CD4-positive, alpha-beta T cell treated with Interleukin-6 at 100 ng/mL for 8 hours (primary cell): ENCODE measurements at places on chromosomes 4 and X.

- DNase-seq = no peak
Measured at GRCh38 chrX:74924449-74925224, 615 bp downstream of the NEXMIF start.

GRCh38 chr4:115851918-115852766 lies 738.7 kb upstream of the NDST4 start:
- DNase-seq = no peak

GRCh38 chrX:1491851-1492349 lies 39.2 kb upstream of the ASMTL start:
- peak; percentile 54 for DNase-seq

- peak; percentile 69 for DNase-seq
Measured at GRCh38 chrX:19682712-19683331, 167.5 kb upstream of the MAP3K15 start.

DNA sequence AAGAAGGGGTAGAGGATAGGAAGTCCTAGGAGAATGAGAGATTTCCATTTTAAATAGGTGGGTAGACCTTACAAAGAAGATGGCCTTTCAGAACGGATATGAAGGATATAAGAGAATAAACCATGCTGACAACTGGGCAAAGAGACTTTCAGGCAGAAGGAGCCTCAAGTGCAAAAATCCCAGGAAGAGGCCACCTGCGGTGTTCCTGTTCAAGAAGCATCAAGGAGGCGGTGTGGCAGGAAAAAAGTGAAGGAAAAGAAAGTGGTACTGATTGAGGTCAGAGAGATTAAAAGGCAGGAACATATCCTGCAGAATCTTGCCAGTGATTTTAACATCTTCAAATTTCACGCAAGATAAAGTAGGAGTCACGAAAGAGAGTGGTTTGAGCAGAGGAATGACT lies 172.0 kb downstream of the FSTL5 start:
- no peak for DNase-seq

DNA sequence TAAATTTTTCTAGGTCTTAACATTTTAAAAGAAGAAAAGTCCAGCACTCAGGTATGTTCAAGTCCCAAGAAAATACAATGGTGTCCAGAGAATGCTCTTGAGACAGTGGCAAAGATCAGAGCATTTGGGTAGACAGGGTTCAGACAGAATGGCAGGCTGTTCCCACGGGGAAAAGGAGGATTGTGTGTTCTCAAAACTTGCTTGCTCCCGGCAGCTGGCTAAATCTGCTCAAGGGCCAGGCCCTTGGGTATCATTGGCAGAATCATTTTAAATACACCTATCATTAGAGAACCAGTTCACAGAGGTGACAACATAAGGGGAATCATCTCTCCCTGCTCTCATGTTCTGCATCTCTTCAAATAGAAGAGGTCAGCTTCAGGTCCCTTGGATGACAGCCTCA lies 456.3 kb downstream of the DTHD1 start:
- no peak for DNase-seq

DNA sequence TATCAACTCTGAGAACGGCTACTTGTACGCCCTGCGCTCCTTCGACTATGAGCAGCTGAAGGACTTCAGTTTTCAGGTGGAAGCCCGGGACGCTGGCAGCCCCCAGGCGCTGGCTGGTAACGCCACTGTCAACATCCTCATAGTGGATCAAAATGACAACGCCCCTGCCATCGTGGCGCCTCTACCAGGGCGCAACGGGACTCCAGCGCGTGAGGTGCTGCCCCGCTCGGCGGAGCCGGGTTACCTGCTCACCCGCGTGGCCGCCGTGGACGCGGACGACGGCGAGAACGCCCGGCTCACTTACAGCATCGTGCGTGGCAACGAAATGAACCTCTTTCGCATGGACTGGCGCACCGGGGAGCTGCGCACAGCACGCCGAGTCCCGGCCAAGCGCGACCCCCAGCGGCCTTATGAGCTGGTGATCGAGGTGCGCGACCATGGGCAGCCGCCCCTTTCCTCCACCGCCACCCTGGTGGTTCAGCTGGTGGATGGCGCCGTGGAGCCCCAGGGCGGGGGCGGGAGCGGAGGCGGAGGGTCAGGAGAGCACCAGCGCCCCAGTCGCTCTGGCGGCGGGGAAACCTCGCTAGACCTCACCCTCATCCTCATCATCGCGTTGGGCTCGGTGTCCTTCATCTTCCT lies 2.7 kb downstream of the PCDH10 start:
- DNase-seq = no peak

DNA sequence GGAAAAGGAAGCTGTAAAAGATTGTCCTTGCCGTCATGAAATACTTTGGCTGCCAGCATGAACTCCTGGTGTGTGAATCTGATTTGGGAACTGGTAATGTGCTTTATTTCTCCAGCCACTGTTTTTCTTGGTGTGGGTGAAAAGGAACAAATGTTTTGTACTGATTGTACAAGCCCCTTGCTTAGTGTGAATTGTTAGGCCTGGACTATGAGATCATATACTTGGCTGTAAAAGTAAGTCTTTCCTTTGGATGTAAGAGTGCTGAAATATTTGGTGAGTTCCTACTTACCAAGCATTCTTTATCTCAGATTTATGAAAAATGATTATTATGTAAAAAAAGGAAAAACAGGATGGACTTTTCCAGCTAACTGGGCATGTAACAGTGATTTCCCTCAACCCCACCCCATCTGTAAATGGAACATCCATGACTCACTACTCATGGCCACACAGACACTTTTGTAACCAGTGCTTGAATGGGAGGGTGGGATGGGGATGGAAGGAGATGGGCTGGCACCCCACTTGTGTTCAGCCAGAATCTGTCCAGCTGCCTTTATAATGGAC lies 6.3 kb downstream of the FNIP2 start:
- DNase-seq = no peak

GRCh38 chrX:133365871-133366611 lies 49.2 kb downstream of the GPC4 start:
- no peak for DNase-seq

DNA sequence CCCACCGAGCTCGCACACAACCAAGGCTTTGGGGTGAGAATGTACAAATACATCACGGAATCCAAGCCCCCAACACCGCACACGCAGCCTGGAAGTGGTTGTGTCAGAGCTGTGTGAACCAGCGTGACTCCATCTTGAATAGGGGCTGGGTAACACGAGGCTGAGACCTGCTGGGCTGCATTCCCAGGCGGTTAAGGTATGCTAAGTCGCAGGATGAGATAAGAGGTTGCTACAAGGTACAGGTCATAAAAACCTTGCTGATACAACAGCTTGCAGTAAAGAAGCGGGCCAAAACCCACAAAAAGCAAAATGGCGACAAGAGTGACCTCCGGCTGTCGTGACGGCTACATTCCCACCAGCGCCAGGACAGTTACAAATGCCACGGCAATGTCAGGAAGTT lies 258.4 kb downstream of the DHRSX start:
- no peak for DNase-seq

GRCh38 chr4:107755841-107756356 lies 35.9 kb upstream of the PAPSS1 start:
- DNase-seq = no peak

DNA sequence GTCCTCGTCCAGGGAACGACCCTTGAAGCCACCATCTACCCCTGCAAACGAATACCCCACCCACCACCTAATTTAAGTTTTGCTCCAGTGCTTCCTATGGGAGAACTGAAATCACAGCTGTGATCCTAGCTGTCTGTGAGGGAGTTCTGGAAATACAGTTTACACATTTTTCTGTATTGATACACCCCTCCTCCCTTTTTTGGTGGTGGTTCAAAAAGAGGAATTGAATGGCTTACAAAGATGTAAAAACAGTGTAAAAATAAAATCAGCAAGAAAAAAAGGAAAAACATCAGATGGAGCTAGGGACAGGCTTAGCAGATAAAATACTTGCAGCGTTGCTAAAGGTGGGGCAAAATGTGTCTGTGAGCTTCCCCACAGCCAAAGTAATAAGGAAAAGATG lies 86.6 kb downstream of the SORCS2 start:
- no peak for DNase-seq

- no peak for DNase-seq
Measured at GRCh38 chrX:101108284-101108683, 10.3 kb downstream of the CENPI start.

DNA sequence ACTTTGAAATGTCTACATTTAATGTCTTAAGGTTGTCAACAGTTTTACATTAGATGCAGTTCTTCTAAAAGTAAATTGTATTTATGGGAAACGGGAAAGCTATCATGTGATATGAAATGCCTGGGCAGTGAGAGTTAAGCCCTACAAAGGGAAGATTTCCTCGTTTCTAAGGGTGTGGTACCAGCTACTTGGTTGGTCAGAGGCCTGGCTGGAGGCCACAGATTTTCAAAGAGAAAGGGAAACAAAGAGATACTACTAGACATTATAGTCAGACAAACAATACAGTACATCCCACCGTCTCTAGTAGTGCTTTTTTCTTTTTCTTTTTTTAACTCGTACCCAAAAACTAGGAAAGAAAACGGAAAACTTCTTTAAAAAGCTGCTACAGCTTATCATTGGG lies 467.8 kb downstream of the PCDH7 start:
- no peak for DNase-seq

DNA sequence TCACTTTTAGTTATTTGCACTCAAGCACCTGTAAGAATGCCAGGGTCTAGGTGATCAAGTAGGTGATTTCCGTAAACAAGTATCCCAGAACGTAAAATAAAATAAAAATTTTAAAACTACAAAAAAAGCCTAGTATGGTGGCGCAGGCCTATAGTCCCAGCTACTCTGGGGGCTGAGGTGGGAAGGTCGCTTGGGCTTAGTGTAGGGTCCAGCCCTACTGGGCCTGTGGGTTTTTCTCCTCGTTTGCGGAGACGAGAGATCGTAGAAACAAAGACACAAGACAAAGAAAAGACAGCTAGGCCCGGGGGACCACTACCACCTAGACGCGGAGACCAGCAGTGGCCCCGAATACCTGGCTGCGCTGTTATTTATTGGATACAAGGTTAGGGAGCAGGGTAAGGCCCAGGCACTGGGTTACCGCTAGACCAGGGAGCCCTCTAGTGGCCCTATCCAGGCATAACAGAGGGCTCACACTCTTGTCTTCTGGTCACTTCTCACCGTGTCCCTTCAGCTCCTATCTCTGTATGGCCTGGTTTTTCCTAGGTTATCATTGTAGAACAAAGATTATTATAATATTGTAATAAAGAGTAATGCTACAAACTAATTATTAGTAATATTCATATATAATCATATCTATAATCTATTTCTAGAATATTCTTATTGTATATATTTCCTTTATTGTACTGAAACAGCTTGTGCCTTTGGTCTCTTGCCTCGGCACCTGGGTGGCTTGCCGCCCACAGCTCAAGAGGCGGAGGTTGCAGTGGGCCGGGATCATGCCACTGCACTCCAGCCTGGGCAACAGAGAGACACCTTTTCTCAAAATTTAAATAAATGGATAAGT lies 38.4 kb downstream of the SAGE1 start:
- DNase-seq = peak; percentile 29

GRCh38 chr4:73415807-73416238 lies 11.7 kb downstream of the ALB start:
- no peak for DNase-seq

GRCh38 chr4:165378745-165379677 lies at the start of gene CPE:
TSS of gene CPE (plus strand) at chr4:165379008. CDS start at chr4:165379222, 214 bp downstream.
- peak; percentile 14 for DNase-seq

- DNase-seq = no peak
Measured at GRCh38 chrX:10190367-10190766, 33.6 kb downstream of the CLCN4 start.

DNA sequence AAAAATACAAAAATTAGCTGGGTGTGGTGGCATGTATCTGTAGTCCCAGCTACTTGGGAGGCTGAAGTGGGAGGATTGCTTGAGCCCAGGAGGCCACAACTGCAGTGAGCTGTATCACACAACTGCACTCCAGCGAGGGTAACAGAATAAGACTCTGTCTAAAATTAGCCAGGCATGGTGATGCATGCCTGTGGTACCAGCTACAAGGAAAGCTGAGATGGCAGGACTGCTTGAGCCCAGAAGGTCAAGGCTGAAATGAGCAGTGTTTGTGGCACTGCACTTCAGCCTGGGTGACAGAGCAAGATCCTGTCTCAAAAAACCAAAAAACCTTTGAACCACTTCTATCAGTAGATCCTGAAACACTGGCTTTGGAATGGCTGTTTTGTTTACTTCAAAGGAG lies 10.2 kb downstream of the GRSF1 start:
- DNase-seq = no peak

DNA sequence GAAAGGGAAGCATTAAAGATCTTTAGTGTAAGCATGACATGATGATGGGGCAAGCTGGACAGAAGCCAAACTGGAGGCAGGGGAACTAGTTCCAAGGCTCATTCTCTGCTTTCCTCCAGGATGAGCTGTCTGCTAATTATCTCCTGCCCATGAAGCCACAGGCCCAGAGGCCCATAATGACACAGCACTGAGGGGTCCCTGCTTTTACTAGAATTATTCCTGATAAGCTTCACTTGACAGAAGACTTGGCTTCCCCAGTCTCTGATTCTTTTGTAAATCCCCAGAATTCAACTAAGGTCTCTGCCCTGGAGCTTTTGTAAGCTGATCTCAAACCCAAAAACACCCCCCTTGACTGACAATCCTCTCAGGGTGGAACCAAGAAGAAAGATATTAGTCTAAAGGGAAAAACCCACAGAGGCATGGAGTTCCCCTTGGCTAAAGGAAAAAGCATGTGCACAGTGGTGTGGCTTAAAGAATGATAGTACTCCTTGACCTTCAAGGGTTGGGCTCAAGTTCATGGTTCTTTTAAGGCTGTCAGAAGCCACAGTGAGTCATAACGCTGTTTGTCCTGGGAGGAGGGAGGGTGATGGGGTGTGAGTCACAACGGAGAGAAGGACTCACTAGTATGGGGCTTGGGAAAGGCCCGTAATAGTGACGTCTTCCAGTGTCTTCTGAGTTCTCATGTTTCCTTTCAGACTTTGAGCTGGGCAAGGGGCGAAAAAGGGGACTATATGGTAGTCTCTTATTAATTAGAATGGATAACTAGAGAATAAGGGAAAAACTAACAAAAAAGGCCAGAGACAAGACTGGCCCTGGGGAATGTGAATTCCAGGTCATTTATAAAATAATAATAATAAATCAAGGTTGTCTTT lies 146.0 kb upstream of the CPEB2 start:
- DNase-seq = peak; percentile 5

- DNase-seq = no peak
Measured at GRCh38 chr4:145523117-145523516, 41.5 kb downstream of the SMAD1 start.

DNA sequence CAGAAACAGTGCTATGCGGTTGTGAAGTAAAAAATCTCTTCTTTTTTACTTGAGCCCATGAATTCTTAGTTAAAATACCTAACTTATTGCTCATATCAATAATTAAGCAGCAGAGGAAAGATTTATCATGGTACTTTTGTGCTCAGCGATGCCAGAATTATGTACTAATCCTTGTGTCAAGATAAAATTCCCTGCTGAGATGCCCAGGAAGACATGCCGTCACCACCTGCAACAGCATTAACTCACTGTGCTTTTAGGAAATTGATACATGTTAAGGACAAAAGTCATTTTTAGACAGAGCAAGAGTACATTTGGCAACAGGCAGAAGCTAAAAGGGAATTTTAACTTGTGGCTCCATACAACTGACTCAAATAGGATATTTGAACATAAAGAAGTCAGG lies 138.9 kb downstream of the NPNT start:
- no peak for DNase-seq

DNA sequence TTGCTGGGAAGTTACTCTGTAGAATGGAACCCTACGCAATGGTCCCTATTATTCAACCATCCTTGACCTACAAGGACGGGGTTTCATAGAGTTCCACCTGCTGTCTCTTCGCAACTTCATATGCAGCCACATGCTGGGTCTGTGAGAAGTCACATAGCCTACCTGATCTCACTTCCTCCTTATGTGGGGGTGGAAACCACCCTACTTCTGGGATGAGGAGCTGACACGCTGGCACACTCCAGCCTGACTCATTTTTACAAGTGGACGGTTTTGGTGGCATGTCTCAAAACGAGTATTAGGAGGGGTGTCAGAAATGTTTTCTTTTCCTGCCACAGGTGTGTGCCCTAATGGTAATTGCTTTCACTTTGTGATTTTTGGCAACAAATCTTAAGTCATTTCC lies 36.8 kb upstream of the ARSD start:
- no peak for DNase-seq
